A549 treated with ZK216348 at 1 μM for 4 hours (cell line): ENCODE measurements at places on chromosomes 4 and X. TPM values are rescaled to one million over a fixed set of nuclear protein-coding genes. Genes with fewer than 3 reads are reported as not detected.

The NPY5R gene
- total RNA-seq: not detected in 5 replicates

The CXCL1 gene
- 8.3 to 14.5 TPM (median 12.0 TPM) in 5 replicates for total RNA-seq

The NXF2B gene
- total RNA-seq: not detected in 5 replicates

The BOD1L1 gene
- total RNA-seq: 14.2 to 20.7 TPM (median 16.7 TPM) in 5 replicates

The RRH gene
- 0.13 to 0.18 TPM (median 0.15 TPM) in 3 of 5 replicates, not detected in the others for total RNA-seq

The LRCH2 gene
- total RNA-seq: 0.04 TPM in 1 of 5 replicates, not detected in the others

The PRDM5 gene
- total RNA-seq: 3.2 to 5.0 TPM (median 4.7 TPM) in 5 replicates

The FAM236C gene
- not detected in 5 replicates for total RNA-seq

The SHROOM4 gene
- total RNA-seq: not detected in 5 replicates

The STARD8 gene
- total RNA-seq: 0.79 to 2.0 TPM (median 1.7 TPM) in 5 replicates

The ADAMTS3 gene
- total RNA-seq: not detected in 5 replicates

The ITIH6 gene
- not detected in 5 replicates for total RNA-seq

The CT45A5 gene
- total RNA-seq: not detected in 5 replicates

The CASP6 gene
- 14.7 to 18.0 TPM (median 15.3 TPM) in 5 replicates for total RNA-seq

The JAKMIP1 gene
- total RNA-seq: not detected in 5 replicates

The UBE2D3 gene
- total RNA-seq: 201 to 228 TPM (median 219 TPM) in 5 replicates

The INTS6L gene
- total RNA-seq: 0.12 to 0.42 TPM (median 0.19 TPM) in 5 replicates

The MAP7D2 gene
- 5.2 to 6.3 TPM (median 5.7 TPM) in 5 replicates for total RNA-seq

The DACH2 gene
- total RNA-seq: not detected in 5 replicates

The MAP3K15 gene
- 1.7 to 2.6 TPM (median 2.1 TPM) in 5 replicates for total RNA-seq

The RNF150 gene
- total RNA-seq: 0.11 to 0.55 TPM (median 0.44 TPM) in 5 replicates

The PAGE2B gene
- not detected in 5 replicates for total RNA-seq

The EGF gene
- total RNA-seq: 0.09 to 1.3 TPM (median 0.24 TPM) in 5 replicates

The GC gene
- not detected in 5 replicates for total RNA-seq

The HSPA4L gene
- 7.1 to 9.3 TPM (median 7.7 TPM) in 5 replicates for total RNA-seq

The GUCY1B1 gene
- total RNA-seq: 0.20 to 0.33 TPM (median 0.26 TPM) in 5 replicates

The AR gene
- 2.6 to 3.9 TPM (median 3.2 TPM) in 5 replicates for total RNA-seq

The PASD1 gene
- total RNA-seq: not detected in 5 replicates

The PCDH11X gene
- 0.04 TPM in 1 of 5 replicates, not detected in the others for total RNA-seq

The SRPK3 gene
- total RNA-seq: 0.04 TPM in 1 of 5 replicates, not detected in the others

The AMTN gene
- total RNA-seq: not detected in 5 replicates

The NUDT10 gene
- 0.51 to 0.74 TPM (median 0.55 TPM) in 5 replicates for total RNA-seq

The TEX13C gene
- total RNA-seq: not detected in 5 replicates

The MAGEA8 gene
- not detected in 5 replicates for total RNA-seq

The MAPK10 gene
- total RNA-seq: 0.27 to 0.86 TPM (median 0.44 TPM) in 5 replicates

The SPANXN5 gene
- not detected in 5 replicates for total RNA-seq

The ARHGAP4 gene
- total RNA-seq: 0.98 to 2.9 TPM (median 2.2 TPM) in 5 replicates

The EPHA5 gene
- 0.27 to 0.59 TPM (median 0.40 TPM) in 5 replicates for total RNA-seq

The WDR17 gene
- 1.5 to 2.6 TPM (median 1.8 TPM) in 5 replicates for total RNA-seq

The NDST3 gene
- total RNA-seq: not detected in 5 replicates
